C1 segment of cervical spinal cord (tissue), 14 donors: ENCODE measurements at places on chromosomes 16 and 17.
A peak's percentile ranks its signal among the peaks of the same experiment; 100 is the strongest.

DNA sequence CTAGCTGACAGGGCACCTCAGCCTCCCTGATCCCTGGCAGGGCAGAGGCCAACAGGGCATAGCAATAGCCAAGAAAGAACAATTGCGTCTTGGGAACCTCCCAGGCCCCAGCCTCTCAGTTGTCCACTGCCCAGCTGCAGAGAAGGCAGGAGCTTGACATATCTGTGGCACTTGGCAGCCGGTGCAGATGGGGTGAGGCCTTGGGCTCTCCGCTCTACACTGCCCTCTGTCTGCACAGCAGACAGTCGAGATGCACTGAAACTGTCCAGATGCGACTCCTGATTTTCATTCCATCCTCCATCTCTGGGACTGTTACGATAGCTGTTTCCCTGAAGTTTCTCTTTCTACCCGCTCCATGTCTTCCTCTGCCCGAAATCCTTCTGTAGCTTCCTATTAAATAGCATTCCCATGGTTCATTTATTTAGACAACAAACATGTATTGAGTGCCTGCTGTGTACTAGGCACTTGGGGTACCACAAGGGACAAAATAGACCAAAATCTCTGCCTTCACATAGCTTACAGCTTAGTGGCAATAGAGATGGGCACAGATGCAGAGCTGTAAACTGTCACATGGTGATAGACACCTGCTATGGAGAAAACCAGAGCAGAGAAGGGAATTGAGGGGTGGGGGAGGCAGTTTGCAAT, 3.3 kb downstream of the POLR3E start:
- DNase-seq = no peak

DNA sequence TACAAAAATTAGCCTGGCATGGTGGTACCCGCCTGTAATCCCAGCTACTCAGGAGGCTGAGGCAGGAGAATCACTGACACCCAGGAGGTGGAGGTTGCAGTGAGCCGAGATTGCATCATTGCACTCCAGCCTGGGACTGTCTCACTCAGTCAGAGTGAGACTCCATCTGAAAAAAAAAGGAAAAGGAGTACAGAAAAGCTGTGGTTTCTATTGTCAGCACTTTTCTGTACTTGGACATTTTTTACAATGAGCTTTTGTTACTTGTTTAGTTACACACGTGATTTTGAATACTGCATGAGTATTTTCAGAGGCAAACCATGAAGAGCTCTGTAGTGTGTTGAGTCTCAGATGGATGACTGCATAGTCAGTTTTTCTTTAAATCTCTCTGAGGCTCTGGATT, 26.3 kb downstream of the ZC3H18 start:
- DNase-seq = peak; percentile 5

DNA sequence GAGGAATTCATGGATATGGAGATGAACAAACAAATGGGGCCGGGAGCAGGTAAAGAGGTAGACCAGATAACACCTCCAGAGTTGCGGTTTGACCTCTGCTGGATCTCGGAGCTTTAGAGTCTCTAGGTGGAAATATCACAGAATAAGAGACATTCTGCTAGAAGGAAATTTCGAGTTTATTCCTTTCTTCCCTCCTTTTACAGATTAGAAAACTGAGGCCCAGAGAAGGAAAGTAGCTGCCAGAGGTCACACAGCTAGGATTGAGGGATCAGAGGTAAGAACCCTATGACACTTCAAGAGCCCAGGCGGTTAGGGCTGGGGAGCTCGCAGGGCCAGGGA, 7.7 kb upstream of the COL1A1 start:
- DNase-seq = no peak

GRCh38 chr16:50462793-50463507, 85.2 kb upstream of the NKD1 start:
- no peak for DNase-seq

GRCh38 chr16:77374384-77374783, 60.5 kb downstream of the ADAMTS18 start:
- no peak for DNase-seq

DNA sequence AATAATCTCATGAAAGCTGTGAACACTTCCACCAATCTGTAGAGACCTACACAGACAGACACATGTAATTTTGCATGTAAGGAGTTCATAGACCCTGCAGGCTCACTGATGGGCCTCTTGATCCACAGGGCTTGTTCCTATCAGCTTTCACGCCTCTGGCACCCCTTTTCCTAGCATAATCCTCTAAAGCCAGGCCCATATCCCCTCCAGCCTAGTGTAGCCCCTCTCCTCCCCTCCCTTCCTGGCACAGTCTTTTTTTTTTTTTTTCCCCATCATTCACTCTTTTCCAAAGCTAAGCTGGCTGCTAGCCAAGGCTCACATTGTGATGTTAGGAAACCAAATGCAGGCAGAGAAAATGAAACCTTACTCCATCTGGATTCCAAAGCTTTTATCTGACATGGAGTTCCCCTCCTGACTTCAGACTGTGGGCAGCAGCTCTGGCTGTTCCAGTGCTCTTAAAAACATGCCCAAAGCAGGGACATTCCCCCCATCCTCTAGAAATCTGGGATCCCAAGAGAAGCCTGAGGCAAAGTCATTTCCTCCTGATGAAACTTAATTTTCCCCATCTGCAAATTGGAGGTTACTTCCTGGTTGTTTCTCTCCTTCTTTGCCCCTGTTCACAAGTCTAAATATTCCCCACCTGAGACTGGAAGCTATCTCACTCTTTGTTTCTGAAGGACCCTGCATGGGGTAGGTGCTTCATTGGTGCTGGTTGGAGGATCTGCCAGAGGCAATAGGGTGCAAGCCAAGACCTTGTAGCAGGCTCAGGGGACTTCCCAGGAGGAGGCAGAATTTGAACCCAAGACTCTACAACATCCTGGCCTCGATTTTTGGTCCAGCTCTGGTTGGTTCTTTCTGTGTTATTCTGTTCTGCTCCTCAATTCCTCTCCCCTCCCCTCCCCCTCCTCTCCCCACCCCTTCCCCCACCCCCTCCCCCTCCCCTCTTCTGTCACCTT, 9.9 kb upstream of the CCL5 start:
- DNase-seq = no peak

DNA sequence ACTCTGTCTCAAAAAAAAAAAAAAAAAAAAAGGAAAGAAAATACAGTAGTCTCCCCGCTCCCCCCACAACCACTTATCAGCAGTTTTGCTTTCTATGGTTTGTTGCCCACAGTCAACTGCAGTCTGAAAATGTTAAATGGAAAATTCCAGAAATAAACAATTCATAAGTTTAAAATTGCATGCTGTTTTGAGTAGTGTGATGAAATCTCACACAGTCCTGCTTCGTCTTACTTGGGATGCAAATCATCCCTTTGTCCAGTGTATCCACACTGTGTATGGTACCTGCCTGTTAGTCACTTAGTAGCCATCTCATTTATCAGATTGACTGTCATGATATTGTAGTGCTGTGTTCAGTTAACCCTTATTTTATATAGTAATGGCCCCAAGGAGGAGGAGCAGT, 41.5 kb downstream of the NF1 start:
- no peak for DNase-seq

- no peak for DNase-seq
These were observed 6.5 kb downstream of the TM4SF5 start for GRCh38 chr17:4777969-4778760.

- DNase-seq = no peak
These were observed 62.7 kb upstream of the ADORA2B start for GRCh38 chr17:15882058-15882720.

DNA sequence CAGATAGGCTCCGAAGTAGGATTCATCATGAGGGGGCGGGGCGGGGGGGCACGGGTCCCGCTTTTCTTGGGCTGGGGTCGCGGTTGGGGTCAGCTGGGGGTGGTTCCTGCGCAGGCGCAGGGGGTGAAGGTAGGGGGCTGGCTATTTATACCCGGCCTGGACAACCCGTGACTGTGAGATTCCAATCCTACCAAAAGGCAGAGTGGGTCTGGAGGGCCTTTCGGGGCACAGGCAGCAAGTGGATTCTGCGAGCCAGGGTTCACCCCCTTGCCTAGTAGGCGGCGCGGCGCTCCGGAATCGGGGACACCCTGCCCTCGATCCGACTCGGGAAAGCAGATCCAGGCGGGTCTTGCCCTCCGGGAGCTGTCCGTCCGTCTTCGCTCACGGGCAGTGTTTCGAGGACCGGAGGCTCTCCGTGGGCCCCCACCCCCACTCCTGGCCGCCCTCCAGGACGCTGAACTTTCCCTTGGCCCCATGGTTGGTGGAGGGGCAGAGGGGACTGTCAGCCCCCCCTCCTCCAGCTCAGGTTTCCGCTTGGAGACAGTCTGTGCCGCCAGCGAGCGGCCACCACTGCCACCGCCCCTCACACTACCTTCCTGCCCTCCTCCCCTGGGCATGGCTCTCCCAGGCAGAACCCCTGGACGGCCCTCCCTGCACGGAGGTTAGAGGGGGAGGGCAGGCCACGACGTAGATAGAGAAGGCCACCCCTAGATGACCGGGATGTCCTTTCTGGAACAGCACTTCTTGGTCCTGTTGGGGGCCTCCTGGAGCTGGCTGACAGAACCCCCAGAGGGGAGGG, 634 bp downstream of the SLC2A4 start:
- no peak for DNase-seq

- no peak for DNase-seq
These were observed 108.8 kb upstream of the HLF start for GRCh38 chr17:55155856-55156560.

GRCh38 chr17:74601944-74602572, 10.0 kb upstream of the CD300LD start:
- no peak for DNase-seq

DNA sequence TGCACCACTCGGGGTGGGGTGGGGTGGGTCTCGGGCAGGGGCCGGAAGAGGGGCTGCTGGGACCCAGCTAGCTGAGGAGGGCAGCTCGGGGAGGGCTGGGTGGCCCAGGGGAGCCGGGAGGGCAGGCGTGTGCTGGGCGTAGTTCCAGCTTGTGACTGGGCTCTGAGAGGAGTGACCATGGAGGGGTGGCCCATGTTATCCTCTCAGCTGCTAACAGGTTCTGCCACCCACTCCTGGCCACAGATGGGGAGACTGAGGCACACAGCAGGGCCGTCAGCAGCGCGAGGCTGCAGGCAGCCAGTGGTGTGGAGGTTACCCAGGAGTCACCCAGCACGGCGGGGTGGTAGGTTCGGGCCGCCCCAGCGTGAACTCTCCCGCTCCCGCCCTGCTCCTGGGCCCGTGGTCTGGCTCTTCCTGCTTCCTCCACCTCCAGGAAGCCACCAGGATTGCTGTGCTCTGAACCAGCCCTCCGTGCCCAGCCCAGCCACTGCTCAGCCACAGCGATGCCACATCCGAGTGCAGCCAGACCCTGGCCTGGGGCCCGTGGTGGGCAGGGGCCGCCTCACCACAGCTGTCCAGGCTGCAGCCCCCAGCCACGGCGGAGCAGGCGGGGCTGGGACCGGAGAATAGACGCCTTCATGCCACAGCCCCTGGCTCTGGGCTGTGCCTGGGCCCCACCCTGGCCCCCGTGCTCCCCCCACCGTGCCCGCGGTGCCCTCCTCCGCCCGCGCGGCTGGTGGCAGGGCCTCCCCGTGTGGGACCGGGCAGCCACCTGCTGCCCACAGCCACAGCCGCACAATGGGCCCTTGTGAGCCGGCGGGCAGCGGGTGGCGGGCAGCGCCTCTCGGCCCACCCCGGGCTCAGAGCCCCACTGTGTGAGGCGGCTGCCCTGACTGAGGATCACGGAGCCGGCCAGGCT, 26.3 kb upstream of the SSTR5 start:
- no peak for DNase-seq

- DNase-seq = no peak
These were observed 90.6 kb upstream of the HLF start for GRCh38 chr17:55174133-55174532.

GRCh38 chr16:75702242-75702641, 981 bp upstream of the DUXB start:
- no peak for DNase-seq

- DNase-seq = no peak
These were observed 20.1 kb downstream of the MPRIP start for GRCh38 chr17:17062356-17062755.

GRCh38 chr17:79838522-79839274, 542 bp downstream of the CBX4 start:
- peak; percentile 60 for DNase-seq

DNA sequence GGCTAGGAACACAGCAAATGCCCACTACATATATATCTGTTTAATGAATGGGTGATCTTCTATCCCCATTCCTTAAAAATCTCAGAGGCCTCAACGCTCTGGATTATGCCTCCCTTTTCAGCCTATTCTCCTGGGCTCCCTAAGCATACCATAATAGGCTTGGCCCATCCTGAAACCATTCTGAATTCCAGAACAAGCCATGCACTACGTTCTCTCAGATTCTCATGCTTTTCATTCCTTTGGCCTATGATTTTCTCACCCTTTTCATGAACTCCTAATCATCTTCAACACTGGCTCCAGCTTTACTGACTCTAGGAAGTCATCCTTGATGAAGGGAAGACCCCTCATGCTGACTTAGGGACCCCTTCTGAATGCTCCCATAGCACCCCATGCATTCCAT, 71.1 kb downstream of the RPGRIP1L start:
- no peak for DNase-seq

- DNase-seq = peak; percentile 94
These were observed 772 bp downstream of the CHD3 start for GRCh38 chr17:7889166-7889955.

DNA sequence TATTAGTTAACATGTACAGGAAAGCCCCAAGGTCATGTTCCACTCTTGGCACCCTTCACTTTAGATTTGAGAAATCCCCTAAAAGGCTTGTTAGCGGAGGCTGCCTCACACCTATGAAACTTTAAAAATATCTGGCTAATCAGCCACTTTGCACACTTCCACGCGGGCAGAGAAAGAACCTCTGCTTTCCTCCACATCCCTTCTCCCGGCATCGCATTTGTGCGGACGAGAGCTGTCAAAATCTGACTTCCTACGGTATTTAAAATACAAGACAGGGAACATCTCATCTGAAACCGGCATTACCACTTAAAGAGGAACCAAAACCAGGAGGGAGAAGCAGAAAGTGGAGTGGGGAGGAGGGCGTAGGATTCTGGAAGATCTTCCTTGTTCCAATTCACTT, 422.3 kb downstream of the TMEM114 start:
- no peak for DNase-seq

- no peak for DNase-seq
These were observed 251.7 kb upstream of the SALL1 start for GRCh38 chr16:51402785-51403184.

DNA sequence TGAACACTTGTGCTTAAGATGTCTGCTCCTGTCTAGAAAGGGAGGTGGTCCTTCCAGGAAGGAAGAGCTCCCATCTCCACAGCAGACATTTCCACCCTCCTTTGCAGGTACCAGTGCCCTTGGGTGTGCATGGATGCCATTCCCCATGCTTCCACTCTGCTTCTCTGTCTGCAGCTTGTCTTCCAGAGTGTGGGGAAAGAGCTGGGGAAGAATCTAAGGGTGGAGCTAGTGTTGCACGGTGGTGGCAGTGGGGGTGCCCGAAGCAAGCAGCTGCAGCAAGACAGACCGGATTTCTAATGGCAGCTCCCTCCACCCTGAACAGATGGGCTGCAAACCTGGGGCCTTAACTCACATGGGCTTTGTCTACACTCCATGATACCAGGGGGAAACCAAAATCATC, 22.6 kb upstream of the HOXB13 start:
- no peak for DNase-seq
